CD4-positive, alpha-beta T cell treated with Interleukin-15 for 1 hour (primary cell): ENCODE measurements at places on chromosomes 11 and 22.

GRCh38 chr11:57476047-57476756, 15.9 kb downstream of the RTN4RL2 start:
- no peak for DNase-seq

- no peak for DNase-seq
These were observed 6.3 kb downstream of the TCP11L1 start for GRCh38 chr11:33045551-33046255.

DNA sequence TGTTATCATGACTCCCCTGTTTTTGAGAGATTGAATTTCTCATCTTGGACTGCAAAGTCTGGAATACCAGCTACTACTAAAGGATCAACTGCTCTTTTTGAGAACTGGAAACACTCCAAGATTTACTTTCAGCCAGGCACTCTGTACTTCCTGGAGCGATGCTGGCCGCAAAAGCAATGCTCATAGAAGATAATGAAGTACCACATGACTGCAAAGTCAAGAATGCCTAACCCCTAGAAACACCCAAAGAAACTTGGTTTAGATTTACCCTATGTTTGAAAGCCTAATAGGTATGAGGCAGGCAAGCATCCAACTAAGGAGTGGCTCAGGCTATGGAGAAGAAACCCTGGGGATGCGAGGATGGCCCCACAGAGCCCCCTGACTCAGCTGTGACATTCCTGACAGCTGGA, 47.7 kb upstream of the ARHGAP20 start:
- DNase-seq, result no peak

DNA sequence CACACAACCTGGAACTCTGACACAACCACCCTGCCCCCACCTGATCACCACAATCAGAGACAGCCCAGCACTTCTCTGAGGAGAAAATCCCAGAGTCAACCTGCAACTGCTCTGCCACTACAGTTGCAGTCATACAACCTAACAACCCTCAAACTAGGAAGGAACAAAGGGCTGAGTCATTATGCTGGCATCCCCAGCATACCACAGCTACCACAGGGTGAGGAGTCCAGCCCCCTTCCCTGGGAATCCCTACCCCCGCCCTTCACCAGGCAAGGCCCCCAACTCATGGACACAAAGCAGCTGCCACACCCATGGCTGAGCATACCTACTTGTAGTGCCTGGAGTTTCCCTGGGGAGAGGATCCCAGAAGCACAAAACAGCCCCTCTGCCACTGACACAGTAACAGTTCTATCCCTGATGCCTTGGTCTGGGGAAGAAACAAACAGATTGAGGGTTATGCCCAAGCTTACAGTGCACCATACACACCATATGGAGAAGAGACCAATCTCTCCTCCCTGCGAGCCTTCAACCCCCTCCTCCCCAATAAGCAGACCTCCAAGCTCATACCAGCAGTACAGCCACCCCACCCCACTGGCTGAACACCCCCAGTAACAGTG, 68.5 kb upstream of the C11orf58 start:
- no peak for DNase-seq

DNA sequence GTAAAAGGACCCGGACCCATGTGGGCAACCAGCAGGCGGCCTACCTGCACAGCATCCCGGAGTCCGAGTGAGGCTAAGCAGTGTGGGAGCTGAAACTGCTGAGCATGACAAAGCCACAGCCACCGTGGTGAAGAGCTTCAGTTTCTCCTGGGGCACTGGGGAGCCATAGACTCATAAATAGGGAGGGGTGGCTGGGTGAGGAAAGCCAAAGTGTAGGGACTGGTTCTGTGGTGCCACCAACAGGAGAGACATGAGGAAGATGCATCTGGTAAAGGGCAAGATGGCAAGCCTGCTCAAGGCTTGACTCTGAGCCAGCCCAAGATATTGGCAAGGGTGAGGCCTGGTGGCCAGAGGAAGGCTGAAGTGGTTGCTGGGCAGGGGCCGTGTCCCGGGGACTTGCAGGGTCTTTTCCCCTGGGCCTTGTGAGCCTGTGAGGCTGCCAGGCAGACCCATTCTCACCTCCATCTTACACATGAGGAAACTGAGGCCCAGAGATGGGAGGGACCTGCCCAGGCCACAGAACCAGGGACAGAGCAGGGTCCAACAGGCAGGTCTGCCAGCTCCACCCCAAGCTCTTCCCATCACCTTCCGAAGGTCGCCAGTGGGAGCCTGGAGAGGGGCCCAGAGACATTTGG, 30.4 kb downstream of the CYTH4 start:
- no peak for DNase-seq

- DNase-seq, result no peak
These were observed 125.6 kb downstream of the DSCAML1 start for GRCh38 chr11:117671370-117671769.

- no peak for DNase-seq
These were observed 3.9 kb downstream of the CDC45 start for GRCh38 chr22:19483481-19484244.

- no peak for DNase-seq
These were observed 87.5 kb downstream of the DDX10 start for GRCh38 chr11:108752297-108752751.

DNA sequence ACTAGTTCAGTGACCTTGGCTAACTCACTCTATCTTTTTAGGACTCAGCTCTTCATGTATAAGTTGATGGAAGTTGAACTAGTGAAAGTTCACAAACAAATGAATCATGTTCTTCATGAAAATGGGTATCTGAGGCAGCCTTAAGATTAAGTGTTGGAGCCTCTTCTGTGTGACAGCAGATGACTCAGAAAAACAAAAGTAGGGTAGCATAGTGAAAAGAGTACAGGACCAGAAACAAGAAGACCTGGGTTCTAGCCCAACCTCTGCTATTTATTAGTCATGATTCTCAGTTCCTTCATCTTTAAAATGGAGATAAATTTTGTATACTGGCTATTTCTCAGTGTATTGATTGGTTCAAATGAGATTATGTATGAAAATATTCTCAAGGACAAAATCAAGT, 60.2 kb downstream of the USP35 start:
- DNase-seq, result no peak

DNA sequence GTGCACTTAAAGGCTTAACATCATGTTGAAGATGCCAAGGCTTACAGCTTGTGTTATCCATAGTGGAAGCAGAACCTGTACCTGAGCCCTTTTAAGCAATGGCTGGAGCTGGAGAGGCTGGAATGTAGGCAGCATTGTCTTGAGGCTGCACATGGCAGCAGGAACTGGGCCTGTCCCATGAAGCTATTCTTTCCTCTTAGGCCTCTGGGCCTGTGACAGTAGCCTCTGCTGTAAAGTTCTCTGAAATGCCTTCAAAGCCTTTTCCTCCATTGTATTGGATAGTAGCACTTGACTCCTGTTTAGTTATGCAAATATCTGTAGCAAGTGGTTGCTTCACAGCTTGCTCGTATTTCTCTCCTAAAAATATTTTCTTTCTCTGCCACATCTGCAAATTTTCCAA, 127.4 kb upstream of the ANO5 start:
- DNase-seq, result no peak

GRCh38 chr11:116062129-116062489, 557.9 kb upstream of the CADM1 start:
- no peak for DNase-seq

GRCh38 chr11:129312730-129313503, 62.7 kb upstream of the BARX2 start:
- no peak for DNase-seq

GRCh38 chr11:82873919-82874333, 26.3 kb downstream of the PRCP start:
- no peak for DNase-seq

DNA sequence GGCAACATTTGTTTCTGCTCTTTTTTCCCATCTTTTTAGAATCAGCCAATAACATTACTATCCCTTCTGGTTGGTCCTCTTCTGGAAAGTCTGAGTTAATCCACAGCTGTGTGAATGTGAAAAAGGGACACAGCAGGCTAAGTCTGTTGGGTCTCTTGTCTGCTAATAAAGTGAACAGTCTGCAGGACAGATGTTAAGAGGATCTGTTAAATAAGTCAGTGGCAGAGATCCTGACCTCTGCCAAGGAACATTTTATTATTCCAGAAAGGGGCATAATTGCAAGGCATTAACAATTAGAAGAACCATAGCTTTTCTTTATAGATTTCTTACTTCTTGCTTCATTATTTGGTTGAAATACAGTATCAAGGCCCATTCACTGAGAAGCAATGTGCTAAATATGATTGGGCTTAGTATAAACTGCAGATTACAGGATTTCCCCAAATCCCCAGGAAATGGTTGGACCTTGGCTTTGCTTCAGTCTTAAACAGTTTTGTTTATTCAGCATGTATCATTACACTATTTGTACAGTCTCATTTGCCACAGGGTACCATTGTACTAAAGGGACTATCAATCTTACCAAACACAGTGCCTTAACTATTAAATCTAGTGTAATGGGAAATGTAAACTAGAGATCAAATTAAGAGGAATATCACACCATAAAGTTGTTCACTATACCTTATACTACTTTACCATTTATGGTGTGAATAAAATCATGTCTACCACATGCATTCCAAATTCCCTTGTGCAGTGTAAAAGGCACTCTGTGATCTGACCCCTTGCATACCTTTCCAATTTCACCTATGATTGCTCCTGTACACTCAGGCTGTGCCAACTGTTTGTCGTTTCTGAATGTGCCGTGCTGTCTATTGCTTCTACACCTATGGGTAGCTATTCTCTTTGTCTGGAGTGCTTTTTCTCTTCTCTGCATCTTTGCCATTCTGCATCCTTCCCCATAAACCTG, 274.0 kb downstream of the SOX6 start:
- no peak for DNase-seq

- DNase-seq, result no peak
These were observed 41.4 kb downstream of the MCHR1 start for GRCh38 chr22:40720538-40721256.

DNA sequence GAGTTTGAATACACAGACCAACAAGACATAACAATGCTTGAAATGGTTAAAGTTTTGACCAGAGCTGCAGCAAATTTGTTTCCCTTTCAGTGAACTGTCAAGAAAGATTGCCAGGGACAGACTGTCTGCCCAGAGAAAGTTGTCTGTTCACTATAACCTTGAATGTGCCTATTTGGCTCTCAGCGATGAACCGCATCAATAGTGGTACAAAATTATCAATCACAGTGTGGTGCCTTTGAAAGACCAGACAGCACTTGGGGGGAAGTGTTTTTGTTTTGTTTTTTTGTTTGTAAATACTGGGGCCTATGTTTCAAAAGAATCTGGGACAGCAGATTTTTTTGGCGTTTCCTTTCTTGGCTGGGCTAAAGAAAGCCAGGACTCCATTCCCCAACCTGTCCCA, 123.1 kb downstream of the CD44 start:
- DNase-seq, result no peak

- DNase-seq, result peak; percentile 52
These were observed 28.5 kb downstream of the MAFF start for GRCh38 chr22:38230108-38230825.

DNA sequence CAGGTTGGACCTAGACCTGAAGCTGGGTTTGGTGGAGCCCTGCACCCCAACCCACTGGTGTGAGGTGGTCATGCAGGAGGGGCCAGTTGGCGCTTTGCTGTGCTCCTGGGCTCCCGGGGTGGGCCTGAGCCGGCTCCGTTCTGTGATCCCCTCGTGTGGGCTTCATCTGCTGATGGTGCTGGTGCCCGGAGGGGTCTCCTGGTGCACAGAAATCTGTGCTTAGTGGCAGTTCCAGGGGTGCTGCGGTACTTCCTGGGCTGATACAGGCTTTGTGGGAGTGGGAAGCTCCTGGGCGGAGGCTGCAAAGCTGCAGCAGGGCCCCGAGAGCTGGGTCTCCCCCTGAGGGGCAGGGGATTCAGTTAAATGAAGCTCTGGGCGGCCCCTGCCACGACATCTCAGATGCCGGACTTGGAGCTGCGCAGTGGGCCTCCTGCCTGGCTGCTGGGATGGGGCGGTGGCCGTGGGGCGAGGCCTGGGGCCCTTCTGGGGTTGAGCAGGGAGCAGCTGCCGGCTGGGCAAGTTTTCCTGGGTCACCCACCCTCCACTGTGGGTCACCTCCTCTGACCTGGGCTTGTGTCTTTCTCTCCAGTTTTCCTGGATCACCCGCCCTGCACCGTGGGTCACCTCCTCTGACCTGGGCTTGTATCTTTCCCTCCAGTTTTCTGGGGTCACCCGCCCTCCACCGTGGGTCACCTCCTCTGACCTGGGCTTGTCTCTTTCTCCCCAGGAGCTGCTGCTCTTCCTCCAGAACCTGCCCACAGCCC, 410.5 kb downstream of the TBC1D22A start:
- peak; percentile 6 for DNase-seq

DNA sequence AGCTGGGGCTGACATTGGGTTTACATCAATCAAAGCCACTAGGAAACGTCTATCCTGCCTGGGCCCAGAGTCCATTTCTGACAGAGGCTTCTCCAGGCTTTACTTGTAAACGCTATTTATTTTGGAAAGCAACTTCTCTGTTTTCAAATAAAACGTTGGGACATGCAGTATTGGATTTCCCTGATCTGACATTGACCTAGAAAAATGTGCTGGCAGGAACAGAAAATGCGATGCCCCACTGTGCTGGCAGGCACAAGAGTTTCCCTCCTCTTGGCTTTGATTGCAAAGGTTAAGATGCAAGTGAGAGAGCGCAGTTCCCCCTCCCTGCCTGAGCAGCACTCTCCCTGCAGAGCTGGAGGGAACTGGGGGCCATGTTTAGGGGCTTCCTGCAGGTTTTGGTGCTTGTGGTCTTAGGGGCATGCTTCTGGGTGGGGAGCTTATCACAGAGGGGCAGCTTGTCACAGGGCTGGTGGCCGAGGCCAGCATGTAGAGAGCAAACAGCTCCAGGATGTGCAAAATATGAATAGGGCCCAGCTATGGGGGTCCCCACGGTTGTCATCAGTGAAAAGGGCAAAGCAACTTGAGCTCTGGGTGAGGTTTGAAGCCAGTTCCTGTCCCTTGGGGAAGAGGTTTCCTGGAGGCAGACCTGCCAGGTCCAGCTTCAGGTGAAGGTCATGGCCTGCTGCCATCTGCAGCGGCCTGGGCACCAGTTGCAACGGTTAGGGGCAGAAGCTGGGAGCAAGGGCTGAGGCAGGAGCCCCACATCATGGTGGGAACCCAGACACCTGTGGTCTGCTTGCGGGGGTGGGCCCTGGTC, 42.3 kb upstream of the DKK3 start:
- no peak for DNase-seq

DNA sequence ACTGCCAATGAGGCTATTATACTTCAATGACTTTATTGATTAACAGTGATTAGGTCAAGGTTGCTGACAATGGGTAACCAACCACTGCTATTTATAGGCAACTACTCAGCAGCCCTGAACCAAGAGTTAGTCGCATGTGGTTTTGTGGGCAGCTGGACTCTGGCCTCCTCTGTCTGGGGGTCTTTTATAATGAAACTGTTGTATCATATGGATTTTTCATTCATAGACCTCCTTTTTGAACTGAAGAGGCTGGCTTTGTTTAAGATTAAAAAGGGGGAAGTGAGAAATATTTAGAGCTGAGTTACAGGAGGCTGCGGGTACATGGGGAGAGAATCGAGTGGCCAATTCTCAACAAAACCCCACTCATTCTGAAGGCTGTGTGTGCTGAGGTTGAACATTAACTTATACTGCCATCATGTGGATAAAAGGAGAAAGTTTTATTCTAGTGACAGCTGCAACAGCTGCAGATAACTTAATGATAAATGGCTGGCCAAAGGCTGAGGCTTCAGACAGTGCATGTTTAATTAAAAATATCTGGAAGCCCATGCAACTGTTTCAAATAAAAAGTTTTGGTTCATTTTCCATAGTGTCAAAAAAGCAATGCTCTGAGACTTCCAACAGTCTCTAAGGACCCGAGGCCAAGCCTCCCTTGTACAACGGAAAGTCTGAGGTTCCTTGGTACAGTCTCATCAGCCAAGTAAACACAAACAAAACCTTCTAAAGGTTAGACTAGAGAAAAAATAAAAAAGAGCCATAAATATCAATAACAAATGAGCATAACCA, 682.6 kb downstream of the KCNA4 start:
- no peak for DNase-seq

GRCh38 chr11:45181193-45181888, 34.9 kb downstream of the PRDM11 start:
- DNase-seq, result no peak
